ENCODE measurements at places on chromosomes 2 and 18.

DNA sequence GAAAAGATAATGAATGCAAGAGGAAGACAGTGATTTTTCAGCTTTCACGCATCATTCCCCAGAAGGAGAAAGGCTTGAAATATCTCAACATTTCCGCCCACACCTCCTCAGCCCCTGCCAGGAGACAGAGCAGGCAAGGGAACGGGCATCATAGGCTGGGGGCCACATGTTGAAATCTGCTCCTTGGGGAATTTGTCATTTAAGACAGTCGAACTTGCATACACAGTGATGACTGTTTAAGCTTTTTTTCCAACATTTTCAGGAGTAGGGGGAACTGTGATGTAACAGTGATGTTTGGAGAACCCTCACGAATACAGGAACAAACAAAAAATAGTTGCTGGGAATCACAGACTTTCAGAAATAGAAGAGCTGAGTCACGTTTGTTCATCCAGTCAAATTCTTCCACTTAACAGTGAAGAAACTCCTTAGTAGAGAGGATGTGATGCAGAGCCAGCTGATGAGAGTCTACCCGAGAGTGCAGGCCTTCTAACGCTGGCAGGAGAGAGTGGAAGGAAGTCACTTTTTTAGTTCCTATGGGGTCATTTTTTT lies 266.8 kb downstream of the ALPK2 start:
- DNase-seq: no peak

GRCh38 chr2:152134488-152135280 lies 35.8 kb upstream of the CACNB4 start:
- DNase-seq: no peak

GRCh38 chr2:57552885-57553284 lies 493.7 kb upstream of the VRK2 start:
- no peak for DNase-seq

DNA sequence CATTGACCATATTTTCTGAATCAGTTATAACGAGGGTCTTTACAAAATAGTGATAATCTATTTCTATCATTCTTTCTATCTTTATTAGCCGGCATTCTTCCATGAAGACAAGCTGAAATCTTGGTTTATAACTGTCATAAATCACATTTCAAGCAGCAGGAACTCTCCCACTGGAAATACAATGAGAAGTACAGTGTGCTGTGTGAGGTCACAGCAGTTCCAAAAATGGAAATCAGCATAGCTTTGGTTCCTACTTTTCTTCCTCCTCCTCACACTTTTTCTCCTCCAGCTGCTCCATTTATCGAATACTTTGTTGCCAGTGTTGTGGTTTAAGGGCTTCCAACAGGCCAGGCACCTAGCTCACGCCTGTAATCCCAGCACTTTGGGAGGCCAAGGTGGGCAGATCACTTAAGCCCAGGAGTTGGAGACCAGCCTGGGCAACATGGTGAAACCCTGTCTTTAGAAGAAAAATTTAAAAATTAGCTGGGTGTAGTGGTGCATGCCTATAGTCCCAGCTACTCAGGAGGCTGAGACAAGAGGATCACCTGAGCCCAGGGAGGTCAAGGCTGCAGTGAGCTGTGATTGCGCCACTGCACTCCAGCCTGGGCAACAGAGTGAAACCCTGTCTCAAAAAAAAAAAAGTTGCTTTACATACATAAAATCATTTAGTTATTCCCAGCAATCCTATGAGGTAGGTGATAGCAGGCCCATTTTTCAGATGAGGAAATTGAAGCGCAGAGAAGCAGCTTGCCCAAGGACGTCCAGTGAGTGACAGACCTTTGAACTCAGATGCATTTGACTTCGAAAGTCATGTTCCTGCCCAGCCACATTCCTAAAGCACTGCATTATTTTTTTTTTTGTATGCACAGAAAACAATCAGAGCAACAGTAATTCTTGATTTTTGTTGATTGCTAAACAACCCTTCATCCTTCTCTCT lies 34.0 kb upstream of the GPR55 start:
- DNase-seq: no peak

- no peak for DNase-seq
Observed at GRCh38 chr2:182300608-182301007, 126.2 kb downstream of the PDE1A start.

- DNase-seq: no peak
Observed at GRCh38 chr2:208175840-208176153, 12.4 kb upstream of the CRYGA start.

DNA sequence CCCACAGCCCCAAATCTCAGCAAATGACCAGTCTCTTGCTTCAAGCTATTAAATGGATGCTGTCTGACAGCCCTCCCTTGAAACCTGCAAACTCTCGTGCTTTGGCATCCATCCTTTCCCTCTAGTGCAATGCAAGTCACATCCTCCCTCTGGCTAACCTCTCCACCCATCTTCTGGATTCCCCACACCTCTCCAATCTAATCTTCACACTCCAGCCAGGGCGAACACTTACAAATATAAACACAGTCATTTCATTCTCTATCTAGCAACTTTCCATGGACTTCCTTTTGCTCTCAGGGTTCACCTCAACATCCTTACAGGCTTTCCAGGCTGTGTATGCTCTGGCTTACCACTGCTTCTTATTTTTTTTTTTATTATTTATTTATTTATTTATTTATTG lies 10.1 kb upstream of the NARS1 start:
- DNase-seq: no peak

GRCh38 chr2:39881494-39881893 lies 102.4 kb upstream of the THUMPD2 start:
- no peak for DNase-seq

DNA sequence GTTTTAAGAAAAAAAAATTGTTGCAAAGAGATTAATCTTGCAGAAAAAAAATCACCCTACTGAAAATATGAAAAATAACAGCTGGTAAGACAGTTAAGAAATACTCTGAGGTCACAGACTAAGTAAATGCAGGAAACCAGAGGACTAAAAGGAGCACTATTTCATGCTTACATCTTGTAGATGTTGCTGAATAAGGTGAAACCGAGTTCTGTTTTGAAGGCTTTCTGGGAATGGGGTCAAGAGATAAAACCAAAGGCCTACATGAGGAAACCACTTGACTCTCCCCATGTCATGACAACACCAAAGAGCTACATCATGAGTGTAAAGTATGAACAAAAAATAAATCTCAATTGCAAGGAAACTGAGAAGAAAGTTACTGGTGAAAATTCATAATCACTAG lies 197.6 kb downstream of the LRP1B start:
- no peak for DNase-seq

DNA sequence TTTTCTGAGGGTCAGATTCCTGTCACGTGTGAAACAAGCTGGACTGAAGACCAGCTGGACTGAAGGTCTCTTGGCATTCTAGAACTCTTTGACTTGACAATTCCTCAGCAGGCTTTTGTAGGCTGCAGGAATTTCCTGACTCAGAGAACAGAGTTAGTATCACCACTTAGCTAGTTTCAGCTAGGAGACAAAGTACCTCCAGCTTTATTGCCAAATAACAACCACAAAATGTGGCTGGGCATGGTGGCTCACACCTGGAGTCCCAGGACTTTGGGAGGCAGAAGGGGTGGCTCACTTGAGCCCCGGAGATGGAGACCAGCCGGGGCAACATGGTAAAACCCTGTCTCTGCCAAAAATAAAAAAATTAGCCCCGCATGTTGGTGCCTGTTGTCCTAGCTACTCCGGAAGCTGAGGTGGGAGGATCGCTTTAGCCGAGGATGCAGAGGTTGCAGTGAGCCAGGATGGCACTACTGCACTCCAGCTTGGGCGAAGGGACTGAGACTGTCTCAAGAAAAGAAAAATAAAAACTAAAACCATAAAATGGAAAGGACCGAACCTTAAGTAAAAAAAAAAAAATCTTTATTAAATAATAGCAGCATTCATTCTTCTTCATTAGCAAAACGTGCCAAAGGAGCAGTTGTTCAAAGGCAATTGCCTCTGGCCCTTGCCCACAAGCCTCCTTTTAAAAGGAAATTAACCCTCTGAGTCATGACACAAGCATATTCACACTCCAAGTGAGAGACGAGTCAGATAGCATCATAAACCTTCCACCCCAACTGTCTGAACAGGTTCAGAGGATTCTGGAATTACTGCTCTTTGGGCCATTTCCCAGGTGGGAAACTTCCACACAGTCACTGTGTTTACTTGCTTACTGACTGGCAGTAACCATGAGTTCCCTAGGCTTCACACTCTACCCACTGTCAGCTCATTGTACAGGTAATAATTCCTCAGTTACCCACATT lies 88.9 kb downstream of the MYL12B start:
- DNase-seq: no peak

- no peak for DNase-seq
Observed at GRCh38 chr2:1581965-1582625, 162.2 kb downstream of the PXDN start.

GRCh38 chr2:30109856-30110255 lies 37.0 kb upstream of the YPEL5 start:
- DNase-seq: no peak

DNA sequence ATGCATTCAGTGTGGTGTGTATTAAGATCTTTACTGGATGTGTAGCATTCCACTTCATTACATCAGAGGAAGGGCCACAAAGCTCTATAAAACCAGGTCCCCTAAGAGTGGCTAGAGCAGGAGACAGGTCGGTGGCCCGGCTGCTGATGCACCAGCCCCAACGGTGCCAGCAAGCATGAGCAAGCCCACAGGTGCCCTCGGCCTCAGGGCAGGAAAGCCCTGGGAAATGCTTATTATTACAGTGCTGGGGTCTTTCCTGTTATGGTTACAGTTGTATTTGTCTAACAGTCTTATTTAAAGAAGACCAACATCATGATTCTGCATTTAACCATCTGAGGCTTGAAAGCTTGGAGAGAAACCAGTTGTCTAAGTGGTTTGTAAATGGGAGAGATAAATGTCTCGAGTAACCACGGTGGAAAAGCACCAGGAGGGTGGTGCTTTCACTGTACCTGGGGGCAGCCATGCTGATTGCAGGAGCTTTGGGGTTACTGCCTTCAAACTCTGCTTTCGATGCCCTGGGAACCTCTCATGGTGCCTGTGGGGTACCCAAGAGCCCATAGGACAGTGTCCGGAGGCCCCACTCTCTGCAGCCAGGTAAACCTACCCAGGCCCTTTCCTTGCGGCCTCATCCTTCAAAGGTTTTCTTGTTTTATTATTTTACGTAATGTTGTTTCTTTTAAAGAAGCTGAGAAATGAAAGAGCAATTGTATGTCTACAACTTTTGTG lies 133.1 kb downstream of the SH3RF3 start:
- no peak for DNase-seq

GRCh38 chr2:47535073-47535472 lies 132.1 kb downstream of the MSH2 start:
- DNase-seq: no peak

DNA sequence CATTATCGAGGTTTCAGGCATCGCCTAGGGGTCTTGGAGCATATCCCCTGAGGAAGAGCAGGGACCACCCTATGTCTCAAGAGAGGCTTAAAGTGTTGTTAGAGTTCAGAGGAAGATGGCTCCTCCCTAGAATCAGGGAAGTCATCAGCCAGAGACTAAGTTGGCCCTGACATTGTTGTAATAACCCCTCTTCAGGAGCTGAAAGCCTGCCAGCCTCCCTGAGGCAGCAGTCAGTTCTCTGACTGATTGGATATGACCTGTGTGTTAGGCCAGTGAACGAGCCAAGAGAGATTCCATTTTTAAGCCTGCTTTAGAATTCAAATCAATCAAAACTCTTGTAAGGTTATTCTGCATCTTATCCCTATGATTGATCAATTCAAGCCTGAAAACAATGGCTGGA lies 34.9 kb downstream of the ARHGAP28 start:
- no peak for DNase-seq

DNA sequence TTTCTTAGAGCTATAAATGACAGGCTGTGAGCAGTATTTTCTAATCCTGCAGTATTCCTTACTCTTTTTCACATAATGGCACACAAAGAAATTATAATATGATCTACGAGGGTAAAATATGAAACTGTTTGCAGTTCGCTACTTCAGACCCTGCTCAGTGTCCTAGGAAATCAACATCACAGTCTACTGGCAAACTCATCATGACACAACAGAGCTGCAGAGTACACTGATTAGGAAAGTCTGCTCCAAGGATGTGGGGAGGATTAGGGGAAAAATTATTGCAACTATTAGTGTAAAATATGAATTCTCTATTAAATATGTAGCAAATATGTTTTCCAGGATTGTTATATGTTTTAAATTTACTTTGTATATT lies 149.2 kb upstream of the REG3G start:
- DNase-seq: no peak

GRCh38 chr2:124050833-124051497 lies 25.9 kb downstream of the CNTNAP5 start:
- no peak for DNase-seq

GRCh38 chr2:28153851-28154250 lies 238.8 kb upstream of the FOSL2 start:
- DNase-seq: no peak

DNA sequence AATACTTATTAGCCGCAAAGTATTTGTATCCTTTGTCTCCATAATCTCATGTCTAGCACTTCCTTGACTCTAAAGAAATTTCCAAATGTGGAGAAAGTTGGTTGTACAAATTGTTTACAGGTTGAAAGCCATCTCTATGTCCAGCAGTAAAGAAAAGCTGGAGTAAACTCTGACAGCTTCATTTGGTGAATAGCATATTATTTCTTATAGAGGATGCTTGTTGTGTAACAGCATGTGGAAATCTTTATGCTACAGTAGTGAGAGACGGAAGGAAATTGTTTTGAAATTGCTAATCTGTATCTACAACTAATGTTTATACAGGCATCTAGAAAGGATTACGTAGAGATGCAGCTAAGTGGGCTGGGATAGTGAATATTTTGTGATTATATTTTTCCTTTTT lies 78.5 kb downstream of the UGGT1 start:
- DNase-seq: no peak

DNA sequence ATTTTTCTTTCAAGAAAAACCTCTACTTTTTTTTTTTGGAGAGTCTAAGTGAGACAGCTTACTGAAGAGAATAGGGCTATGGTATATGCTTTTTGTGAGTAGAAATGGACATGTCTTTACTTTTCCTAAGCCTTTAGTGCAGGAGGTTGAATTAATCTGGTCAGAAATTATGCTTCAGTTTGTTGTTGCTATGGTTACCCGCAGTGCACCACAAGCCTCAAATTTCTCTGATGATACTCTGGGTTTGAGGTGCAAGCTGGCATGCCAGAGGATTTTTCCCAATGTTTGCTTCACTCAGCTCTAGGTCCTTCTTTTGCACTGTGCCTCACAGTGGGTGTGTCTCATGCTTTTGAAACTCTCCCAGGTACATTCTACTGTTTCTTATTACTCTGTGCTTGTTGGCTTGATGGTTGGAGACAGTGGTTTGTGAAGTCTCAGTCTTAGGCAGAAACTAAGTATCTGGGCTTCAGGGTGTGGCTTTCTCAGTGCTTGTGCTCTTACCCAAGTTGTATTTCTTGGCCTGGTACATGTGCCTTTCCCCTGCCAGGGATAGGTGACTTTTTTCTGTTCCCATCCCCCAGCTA lies 278.3 kb downstream of the RBM43 start:
- DNase-seq: no peak

DNA sequence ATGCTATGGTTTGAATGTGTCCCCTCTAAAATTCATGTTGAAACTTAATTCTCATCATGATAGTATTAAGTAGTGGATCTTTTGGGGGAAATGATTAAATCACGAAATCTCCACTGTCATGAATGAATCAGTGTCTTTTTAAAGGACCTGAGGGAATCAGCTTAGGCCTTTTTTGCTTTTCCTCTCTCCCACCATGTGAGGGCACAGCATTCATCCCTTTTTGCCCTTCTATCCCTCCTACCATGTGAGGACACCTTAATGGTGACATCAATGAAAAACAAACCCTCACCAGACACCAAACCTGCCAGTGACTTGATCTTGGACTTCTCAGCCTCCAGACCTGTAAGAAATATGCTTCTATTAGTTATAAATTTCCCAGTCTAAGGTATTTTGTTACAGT lies 247.1 kb upstream of the UBE2E3 start:
- no peak for DNase-seq

All from thymus (tissue), 14 donors.